ENCODE measurements at places on chromosomes 12 and 14.

DNA sequence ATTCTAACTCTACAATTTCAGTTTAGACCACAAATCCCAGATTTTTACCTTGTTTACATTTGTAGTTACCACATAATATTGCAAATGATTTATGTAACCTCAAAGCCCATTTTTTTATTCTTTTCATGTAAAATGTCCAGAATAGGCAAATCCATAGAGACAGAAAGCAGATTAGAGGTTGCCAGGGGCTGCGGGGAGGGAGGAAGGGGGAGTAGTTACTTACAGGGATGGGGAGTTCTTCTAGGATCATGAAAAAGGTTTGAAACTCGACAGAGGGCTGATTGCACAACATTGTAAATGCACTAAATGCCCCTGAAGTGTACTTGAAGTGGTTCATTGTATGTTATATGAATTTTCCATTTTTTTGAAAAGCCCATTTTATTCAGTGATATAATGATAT lies 66.5 kb downstream of the PPP2R5C start:
- DNase-seq: no peak

DNA sequence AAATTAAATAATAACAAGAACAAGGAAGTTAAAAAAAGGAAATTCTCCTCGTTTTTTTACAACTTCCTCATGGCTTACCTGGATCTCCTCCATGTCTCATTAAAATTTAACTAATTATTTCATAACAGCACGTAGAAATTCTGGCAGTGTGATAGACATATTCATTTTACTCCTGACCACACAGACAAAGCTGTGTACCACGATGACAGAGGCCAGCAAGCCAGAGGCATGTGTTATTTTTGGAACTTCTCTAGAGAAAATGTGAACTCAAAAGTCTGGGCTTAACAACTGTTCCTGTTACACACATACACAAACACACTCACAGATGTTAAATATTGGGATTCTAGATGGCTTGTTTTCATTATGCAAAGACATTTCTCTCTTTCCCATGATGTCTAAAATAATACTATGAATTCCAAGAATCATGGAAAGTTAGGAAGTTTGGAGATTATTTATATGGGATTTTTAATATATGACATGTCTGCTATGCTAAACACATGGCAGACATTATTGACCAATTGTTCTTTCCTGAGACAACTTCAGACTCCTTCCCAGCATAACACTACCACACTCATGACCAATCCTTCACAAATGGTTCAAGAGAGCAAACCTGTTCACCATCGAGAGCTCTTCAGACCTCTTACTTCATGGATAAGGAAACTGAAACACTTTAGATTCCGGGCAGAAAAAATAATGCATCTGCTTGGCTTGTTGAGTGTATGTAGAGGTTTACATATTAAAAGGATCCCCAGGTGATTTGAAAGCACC lies 158.7 kb downstream of the DACT1 start:
- no peak for DNase-seq

DNA sequence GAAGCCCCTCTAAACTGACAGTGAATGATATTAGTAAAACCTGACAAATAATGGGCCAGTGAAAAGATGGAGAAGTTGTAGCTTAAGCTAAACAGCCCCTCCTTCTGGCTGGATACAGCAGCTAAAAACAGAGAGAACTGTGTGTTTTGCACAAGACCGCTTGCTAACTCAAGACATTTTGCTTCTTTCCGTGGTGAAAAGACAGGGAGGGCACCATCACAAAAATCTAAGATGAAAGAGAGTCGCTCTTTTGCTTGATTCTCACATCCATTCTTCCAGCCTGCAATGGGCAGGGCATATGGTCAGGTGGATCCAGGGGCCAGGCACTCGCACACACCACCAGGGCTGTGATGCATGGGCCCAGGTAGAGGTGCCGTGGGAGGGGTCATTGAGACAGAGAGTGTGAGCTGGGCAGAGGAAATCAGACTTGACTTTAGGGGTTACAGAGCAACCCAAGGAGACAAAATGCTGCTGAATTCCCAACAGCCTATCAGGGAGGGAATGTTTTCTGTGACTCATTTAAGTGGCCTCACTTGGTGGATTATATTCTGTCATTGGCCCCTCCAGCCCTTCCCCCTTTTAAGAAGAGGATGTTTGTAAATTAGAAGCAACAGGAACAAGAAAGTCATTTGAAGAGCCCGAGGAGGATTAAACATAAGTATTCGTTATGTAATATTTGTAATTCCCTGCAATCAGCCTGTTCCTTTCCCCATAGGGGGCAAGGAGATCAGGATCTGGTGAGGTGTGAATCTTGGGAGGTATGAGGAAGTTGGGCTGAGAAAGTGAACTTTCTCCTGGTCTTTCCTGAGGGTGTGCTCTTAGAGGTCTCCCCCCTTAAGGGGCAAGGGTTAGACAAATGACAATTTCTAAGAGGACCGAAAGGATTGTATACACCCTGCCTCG lies 12.3 kb downstream of the EMP1 start:
- DNase-seq: no peak

- DNase-seq: no peak
Measured at GRCh38 chr12:29191267-29191850, 42.3 kb downstream of the FAR2 start.

DNA sequence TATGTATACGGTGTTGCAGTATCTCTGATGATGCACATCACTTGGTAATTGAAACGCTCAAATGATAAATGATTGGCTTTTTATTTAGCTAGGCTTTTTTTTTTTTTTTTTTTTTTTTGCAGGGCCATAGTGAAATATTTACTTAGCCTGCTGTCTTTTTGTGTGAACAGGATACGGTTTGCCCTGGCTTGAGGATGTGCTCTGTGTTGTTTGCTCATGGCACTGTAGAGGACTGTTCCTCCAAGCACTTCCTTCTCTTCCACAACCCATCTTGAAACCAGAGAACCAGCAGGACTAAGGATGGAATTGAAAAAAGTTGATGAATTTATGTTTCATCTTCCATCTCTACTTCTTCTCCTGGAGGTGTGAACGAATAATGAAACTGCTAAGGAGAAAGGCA lies 15.5 kb upstream of the SSPN start:
- no peak for DNase-seq

GRCh38 chr14:23123419-23123818 lies 4.4 kb upstream of the CEBPE start:
- no peak for DNase-seq

GRCh38 chr12:96236221-96236822 lies 42.1 kb downstream of the ELK3 start:
- DNase-seq: peak; percentile 51

DNA sequence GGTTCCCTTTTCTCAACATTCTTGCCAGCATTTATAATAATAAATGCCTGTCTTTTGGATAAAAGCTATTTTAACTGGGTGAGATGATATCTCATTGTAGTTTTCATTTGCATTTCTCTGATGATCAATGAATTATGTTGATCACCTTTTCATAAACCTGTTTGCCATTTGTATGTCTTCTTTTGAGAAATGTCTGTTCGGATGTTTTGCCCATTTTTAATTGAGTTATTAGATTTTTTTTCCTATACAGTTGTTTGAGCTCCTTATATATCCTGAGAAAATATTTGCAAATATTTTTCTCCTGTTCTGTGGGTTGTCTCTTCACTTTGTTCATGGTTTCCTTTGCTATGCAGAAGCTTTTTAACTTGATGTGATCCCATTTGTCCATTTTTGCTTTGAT lies 8.1 kb upstream of the LIMA1 start:
- DNase-seq: no peak

DNA sequence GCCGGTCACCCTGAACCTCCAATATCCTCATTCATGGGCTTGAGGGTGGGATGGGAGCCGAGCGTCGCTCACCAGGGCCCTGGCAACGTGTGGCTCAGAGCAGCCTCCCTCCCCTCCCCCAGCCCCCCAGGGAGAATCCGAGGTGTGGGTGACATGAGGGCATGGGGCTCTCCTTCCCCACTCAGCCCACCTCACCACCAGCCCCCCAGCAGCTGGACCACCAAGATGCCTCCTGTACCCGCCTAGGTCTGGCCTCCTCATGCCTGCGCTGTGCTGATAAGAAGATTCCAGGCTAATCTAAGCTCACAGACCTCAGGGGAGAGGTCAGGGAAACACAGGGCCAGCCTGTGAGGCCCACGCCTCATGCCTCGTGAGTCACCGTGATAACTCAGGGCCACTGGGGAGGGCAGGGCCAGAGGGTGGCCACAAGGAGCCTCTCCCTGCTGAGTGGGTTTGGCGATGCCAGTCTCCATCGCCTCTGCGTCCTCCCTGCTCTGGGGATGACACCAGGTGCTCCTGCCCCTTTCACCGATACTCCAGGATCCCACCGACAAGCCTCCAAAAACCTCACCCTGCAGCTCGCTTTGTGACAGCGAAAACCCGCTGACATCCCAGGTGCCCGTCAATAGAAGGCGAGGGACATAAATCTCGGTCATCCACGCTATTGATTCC lies 56.9 kb downstream of the TESC start:
- DNase-seq: no peak

- DNase-seq: peak; percentile 66
Measured at GRCh38 chr14:65847075-65847847, 434.7 kb downstream of the FUT8 start.

DNA sequence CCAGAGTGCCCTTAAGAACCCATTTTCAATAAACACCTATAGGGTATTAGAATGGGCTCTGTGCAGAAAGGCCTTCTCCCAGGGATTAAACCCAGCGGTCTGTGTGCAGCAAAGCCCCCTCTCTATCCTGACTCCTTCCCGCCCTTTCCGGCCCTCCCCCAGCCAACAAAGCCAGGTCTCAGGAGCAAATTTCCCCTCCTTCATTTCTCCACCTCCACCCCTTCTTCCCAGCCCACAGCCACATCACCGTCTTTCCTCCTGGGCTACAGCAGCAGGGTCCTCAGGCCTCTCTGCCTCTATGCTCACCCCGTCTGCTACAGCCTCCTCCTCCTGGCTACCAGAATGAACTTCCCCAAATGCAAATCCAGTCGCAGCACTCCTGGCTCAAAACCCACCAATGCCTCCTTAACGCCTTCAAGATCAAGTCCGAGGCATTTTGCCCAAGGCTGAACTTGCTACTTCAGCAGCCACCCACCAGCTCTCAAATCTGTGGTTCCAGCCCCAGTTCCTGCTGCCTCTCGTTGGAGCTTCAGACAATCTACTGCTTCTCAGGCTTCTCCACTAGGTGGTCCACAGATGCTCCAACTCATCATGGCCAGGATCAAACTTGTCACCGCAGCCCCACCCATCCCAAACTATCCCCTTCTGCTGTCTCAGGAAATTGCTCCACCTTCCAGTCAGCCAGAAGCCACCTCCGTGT lies 134.8 kb downstream of the BCL11B start:
- no peak for DNase-seq

DNA sequence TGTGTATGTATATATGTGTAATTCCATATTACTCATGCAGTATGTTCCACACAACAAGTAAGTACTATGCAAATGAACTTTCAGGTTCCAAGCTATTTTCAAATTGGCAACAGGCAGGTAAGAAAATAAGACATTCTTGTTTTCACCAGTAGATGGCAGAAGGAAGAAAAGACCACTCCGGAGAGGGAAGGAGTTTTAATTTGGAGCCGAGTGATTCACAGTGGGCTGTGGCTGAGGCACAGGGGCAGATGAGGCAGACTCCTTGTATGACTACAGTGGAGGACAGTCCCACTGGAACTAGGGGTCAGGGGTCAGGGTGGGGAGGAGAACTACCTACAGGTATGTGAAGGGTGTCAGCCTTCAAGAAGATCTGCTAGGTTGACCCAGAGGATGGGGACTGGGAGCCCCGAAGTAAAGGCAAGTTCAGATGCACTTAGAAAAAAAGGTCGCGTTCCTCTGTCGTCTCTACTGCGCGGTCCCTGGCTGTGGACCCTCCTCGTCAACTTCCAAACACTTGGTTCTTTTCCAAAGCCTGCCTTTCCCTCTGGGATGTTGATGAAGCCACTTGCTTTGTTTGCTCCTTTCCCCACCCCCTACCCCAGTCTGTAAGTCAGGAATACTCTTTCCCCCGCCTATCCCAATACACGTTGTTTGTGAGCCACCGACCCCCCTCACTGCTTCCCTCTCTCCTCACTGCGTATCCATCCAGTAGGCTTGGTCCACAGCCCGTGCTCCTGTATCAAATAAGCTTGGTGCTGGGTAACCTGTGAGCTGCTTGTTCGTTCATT lies 24.1 kb downstream of the DDX47 start:
- peak; percentile 68 for DNase-seq

DNA sequence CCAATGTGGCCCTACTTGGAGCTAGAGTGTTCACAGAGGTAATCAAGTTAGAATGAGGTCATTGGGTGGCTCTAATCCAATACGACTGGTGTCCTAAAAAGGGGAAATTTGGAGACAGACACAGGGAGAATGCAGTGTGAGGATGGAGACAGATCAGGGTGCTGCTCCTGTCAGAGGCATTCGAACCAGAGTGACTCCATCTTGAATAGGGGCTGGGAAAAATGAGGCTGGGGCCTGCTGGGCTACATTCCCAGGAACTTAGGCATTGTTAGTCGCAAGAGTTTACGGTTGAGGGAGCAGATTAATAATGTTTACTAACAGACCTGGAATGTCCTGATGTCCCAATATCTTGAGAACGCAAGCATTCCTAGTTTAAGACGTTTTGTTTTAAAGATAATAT lies 20.2 kb downstream of the TNFAIP2 start:
- DNase-seq: no peak

DNA sequence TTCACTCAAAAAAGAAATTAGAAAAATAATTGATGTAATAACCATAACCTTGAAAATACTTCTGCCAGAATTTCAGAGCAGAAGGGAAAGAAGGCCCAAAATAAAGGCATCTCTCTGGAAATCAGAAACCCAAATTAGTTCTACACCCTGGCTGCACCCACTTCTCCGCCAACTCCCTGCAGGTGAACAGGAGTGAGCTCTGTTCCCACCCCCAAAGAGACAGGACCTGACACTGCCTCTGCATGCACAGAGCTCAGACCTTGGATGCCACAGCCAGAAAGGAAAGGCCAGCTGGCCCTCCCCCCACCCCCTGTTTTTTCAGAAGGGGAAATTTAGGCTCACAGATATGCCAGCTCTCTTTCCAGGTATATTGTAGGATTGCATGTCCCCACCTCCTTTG lies 228.2 kb downstream of the BCL11B start:
- DNase-seq: no peak

DNA sequence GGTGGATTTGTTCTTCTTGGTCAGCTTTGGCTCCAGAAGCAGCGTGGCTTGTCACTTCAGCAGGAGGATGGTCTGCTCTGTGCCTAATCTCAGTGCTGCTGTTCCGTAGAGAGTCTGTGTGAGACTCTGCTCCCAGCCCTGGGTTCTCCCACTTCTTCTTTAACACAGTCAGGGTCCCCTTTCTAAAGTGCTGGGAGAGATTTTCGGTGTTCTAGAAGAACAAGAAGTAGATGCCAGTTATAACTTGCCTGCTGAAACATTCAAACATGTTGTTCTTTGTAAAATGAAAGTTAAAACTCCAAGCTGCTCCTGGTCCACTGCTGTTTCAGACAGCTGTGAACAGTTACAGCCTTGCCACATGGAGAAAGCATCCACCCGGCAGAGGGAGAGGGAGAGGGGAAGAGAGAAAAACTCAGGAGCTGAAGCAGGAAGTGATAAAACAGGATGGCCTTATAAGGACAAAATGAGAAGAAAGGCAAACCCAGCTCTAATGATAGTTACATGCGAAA lies 55.2 kb upstream of the CERS5 start:
- peak; percentile 53 for DNase-seq

GRCh38 chr12:116431677-116432300 lies 127.4 kb upstream of the MAP1LC3B2 start:
- DNase-seq: no peak
